ENCODE measurements at places on chromosomes 3 and 15.

GRCh38 chr15:74293021-74293810 is 57.1 kb downstream of the CCDC33 start:
- no peak for DNase-seq

DNA sequence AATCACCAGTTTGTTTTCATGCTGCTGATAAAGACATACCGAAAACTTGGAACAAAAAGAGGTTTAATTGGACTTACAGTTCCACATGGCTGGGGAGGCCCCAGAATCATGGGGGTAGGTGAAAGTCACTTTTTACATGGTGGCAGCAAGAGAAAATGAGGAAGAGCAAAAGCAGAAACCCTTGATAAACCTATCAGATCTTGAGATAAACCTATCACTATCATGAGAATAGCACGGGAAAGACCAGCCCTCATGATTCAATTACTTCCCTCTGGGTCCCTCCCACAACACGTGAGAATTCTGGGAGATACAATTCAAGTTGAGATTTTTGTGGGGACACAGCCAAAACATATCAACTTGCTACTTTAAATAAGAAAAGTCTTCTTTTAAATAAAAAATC is 28.9 kb downstream of the CD200R1L start:
- no peak for DNase-seq

DNA sequence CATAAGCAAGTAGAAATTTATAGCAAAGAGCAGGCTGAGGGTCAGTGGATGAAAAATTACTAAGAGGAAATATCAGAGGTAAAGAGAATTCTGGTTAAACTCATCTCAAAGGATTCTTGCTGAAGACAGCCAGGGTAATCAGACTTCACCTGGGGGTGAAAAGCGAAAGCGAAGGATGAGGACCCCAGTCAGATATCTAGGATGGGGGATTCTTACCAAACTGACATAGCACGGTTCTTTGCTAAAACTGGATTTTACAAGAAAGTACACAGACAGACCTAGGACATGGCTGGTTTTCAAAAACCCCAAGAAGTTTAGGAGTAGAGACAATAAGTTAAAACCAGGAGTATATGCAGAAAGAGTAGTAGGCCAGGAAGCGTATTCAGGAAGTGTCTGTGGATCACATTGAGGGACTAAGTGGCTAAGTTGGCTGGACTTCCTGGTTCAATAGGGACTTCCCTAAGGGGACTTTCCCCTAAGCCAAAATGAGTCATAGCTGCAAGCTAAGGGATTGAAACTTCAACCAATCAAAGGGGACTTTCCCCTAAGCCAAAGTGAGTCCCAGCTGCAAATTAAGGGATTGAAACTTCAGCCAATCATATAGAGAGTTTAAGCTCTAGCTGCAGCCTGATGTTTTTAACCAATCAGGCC is 2.4 kb upstream of the CFAP91 start:
- no peak for DNase-seq

DNA sequence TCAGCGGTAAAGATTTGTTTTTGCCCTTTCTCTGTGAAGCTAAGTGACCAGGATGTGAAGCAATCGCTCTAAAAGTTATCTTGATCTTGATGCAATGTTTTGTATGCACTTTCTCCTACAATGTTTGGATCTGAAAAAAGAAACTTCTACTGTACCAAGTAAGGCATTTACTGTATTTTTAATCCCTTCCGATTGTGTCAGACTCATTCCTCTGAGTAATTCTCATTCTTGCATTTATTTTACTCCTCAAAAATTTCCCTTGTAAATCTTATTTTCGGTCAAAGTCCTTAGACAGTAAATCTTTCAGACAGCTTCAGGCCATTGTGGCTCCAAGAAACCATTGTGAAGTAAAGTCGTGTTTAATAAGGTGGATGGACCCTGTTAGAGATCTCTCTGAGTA is 141.9 kb downstream of the TP63 start:
- no peak for DNase-seq

DNA sequence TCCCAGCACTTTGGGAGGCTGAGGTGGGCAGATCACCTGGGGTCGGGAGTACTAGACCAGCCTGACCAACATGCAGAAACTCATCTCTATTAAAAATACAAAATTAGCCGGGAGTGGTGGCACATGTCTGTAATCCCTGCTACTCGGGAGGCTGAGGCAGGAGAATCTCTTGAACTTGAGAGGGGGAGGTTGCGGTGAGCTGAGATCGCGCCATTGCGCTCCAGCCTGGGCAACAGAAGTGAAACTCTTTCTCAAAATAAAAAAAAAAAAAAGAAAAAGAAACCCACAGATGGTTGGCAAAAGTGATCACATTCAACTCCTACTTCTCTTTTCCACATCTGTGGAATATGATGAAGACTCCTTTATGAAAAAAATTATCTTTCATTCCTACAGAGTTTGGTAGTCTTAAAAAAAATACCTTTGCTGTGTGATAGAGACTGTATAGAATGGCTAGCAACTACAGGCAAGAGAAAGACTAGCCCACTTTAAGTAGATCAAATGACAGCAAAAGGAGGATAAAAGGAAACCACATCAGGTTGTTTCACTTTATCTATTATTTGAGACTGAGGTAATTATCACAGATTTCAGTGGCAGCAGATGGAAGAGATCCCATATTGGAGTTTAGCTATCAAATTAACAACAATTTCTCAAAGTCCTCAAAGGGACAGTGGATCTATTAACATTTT is 172.9 kb upstream of the TSPAN3 start:
- no peak for DNase-seq

DNA sequence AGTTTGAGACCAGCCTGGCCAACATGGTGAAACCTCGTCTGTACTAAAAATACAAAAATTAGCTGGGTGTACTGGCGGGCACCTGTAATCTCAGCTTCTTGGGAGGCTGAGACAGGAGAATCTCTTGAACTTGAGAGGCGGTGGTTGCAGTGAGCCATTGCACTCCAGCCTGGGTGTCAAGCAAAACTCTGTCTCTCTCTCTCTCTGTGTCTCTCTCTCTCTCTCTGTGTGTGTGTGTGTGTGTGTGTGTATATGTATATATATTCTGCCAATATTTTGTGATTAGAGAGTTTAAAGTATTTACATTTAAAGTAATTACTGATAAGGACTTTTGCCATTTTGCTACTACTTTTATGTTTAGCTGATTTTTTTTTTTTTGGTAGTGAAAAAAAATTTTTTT is 15.7 kb downstream of the RBM6 start:
- DNase-seq = no peak

GRCh38 chr3:85691196-85691595 is 732.4 kb downstream of the CADM2 start:
- no peak for DNase-seq

DNA sequence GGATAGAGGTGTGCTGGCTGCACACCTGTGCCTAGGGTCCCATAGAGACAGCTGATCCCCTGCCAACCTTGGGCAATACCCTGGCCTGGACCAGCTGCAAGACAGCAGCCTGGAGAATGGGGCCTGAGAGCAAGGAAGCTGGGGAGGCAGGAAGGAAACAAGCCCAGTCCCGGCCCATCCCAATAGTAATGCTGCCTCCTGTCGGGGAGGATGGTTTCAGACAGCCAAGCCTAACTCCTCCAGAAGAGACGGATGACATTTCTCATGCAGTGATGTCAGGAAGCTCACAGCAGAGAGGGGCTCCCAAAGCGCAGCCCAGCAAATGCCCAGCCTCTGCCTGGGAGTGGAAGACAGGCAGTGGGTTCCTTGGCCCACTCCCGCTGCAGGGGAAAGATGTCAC is 408.8 kb downstream of the OCA2 start:
- DNase-seq = no peak

GRCh38 chr3:155386919-155387318 is 93.4 kb upstream of the STRIT1 start:
- DNase-seq = no peak

DNA sequence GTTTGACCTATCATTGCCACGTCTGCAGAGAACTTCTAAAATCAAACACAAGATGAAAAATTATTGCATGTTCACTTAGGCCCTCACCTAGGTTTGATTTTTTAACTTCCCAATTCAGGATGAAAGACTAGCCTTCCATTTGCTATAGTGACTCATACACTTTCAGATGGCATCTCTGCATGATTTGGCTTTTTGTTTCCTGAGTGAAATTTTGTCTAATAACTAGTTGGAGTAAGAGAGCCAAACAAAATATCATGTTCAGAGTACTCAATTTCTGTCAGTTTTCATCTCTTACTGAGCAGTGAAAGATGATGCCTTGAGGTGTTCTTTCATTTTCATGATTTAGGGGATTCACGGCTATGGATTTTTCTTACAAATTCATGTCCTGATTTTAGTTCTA is 122.9 kb downstream of the NSUN3 start:
- no peak for DNase-seq

- no peak for DNase-seq
These were observed 13.8 kb downstream of the PTPN9 start for GRCh38 chr15:75565062-75565970.

GRCh38 chr3:195201295-195201694 is 69.7 kb downstream of the XXYLT1 start:
- no peak for DNase-seq

DNA sequence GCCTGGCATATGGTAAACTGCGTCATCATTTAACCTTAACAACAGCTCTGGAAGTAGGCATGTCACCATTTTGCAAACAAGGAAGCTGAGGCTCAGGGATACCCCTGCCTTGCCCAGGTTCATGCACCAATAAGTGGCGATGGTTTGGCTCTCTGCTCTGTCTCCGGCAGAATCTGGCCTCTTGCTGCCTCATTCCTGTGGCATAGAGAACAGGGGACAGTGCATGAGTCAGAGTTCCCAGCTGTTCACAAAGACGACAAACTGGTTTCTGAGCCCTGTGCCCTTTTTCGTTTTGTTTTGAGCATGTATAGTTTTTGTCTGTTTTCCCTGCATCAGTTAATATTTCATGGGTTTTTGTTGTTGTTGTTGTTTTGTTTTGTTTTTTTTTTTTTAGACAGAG is 236.8 kb downstream of the OPA1 start:
- no peak for DNase-seq

DNA sequence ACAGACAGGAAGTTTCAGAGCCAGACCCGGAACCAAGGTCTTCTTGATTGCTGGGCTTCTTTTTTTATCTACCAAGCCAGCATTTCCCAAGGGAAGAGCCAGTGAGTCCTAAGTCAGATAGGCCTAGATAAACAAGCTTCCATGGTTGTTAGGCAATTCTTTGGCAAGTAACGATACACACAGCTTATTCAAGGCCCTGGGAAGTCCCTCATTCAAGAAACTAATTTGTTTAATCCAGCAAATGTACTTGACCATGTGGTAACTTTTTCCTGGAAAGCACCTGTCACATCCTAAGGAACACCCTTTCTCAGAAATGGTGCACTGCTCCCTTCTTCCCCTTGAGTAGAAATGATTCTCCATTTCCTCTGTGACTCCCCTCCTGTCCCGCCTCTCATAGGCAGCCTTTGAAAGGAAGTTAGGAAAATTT is 209.9 kb downstream of the ITPR1 start:
- DNase-seq = no peak

DNA sequence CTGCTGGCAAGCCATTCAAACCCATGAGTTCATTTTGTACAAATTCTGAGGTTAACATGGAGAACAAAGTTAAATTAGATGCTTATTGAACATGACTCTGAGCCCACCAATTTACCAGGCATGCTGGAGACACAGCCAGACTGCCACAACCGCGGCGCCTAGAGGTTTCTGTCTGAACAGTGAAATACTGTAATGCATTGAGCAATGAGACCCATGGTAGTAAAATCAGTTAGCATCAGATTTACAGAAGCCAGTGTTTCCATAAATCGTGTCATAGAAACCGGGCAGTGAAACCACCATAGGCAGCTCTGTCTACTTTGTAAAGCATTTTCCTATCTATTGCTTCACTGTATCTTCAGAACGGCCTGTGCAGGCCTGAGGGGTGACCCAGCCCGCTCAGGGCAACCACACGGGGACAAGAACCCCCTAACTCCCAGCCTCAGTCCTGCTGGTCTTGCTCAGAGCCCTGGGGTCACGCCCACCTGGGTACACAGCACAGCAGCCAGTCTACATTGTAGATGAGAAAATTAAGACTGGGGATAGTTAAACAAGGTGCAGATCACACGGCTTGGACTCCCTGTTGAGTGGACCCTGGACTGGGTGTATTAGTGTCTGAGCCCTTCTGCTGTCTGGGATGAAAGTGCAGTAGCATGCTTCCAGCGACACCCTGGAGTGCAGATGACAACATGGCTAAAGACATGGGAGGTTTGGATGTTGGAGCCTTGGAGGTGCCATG is 44.2 kb downstream of the MGLL start:
- DNase-seq = no peak

DNA sequence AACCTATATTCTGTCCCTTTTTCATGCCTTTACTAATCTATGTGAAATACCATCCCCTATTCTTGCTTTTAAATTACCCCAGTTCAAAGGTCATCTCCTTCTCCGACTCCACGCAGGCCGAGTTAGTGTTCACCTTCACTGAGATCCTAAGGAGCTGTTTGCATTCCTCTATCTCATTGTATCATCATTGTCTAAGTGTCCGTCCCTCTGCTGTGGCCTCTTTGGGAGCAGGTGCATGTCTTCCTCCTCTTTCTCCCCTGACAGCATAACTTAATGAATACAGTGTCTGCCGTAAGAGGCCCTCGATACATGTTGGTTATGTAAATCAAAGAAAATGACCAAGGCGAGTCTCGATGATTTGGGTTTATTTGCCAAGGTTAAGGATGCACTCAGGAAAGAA is 4.9 kb upstream of the PPP1R2 start:
- DNase-seq = no peak

GRCh38 chr3:43298761-43299160 is 12.4 kb downstream of the SNRK start:
- no peak for DNase-seq

- no peak for DNase-seq
These were observed 25.9 kb upstream of the PLXNA1 start for GRCh38 chr3:126956866-126957650.

DNA sequence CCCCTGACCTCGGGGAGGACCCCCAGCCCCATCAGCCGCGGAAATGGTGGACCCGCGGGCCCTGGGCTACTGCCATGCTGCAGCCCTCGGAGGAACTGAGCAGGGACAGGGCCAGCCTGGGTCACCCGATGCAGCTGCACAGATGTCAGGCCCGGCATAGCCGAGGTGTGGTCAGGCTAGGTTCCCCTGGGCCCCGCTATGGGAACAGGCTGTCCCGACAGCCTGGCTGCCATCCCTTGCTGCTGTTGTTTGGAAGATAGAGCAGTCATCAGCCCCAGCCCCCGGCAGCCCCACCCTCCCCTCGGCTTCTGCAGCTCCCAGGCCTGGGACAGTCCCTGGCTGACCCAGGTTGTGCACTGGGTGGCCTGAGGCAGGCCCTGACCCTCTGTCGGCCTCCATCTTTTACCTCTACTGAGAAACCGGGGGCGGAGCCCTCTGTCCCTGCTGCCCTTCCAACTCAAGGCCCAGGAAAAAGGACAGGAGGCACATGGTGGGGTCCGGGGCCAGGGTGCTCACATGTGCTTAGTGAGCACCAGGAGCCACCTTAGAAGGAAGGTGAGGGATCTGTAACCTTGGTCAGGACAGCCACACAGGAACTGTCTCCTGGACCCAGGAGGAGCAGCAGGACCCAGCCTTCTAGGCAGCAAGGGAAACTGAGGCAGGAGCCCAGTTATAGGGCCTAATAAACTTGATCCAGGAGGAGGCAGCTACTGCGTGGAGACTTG is 31.5 kb upstream of the FBLN2 start:
- peak; percentile 54 for DNase-seq

Measured in hindlimb muscle (tissue), 1 donor.